Neural crest cell (in vitro differentiated cells): ENCODE measurements at places on chromosomes 6 and 20. TPM values are rescaled to one million over a fixed set of nuclear protein-coding genes. Genes with fewer than 3 reads are reported as not detected.

Gene TMEM14A
- 25.0 and 27.8 TPM in 2 replicates for total RNA-seq

Gene HLA-DOB
- total RNA-seq = 0.28 TPM in 1 of 2 replicates, not detected in the other

Gene NAA20
- 38.2 and 40.3 TPM in 2 replicates for total RNA-seq

Gene GLP1R
- 0.65 and 0.89 TPM in 2 replicates for total RNA-seq

Gene RHAG
- total RNA-seq = not detected in 2 replicates

Gene WFDC12
- total RNA-seq = not detected in 2 replicates

Gene ZSCAN23
- total RNA-seq = 11.8 and 12.5 TPM in 2 replicates

Gene VGLL2
- total RNA-seq = 0.16 and 0.25 TPM in 2 replicates

Gene ZBTB22
- total RNA-seq = 23.0 and 23.4 TPM in 2 replicates
